Foreskin keratinocyte (primary cell): ENCODE measurements at places on chromosomes 16 and 17. TPM values are rescaled to one million over a fixed set of nuclear protein-coding genes. Genes with fewer than 3 reads are reported as not detected.

The VTN gene
- not detected in 2 replicates for total RNA-seq

The CACNG5 gene
- not detected in 2 replicates for total RNA-seq

The SCGB1C2 gene
- total RNA-seq: not detected in 2 replicates

The CANT1 gene
- 67.2 and 68.5 TPM in 2 replicates for total RNA-seq

The ACE gene
- total RNA-seq: 0.14 and 0.17 TPM in 2 replicates
